ENCODE measurements at places on chromosomes 16 and 17.

DNA sequence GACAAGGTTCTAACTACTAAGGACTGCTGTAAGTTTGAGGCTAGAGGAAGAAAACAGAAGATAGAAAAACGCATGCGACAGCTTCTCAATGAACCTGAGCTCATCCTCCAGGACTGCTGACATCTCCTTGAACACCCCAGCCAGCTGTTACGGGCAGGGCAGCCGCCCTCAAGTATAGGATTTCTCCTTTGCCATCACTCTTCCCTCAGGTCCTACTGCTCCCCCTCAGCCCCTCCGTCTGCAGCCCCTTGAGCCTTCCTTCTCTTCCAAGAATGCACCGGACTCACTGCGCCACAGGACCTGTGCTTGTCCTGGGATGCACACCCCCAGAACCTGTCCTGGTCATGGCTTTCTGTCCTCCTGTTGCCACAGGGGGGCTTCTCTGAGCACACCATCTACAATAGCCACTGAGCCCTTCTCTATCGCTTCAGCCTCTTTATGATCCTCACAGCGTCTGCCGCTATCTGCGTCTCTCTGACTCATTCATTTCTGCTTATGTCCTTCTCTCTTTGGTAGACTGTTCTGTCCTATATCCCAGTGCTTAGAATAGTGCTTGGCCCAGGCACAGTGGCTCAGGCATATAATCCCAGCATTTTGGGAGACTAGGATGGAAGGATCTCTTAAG lies 15.7 kb upstream of the XYLT2 start:
- no peak for DNase-seq

DNA sequence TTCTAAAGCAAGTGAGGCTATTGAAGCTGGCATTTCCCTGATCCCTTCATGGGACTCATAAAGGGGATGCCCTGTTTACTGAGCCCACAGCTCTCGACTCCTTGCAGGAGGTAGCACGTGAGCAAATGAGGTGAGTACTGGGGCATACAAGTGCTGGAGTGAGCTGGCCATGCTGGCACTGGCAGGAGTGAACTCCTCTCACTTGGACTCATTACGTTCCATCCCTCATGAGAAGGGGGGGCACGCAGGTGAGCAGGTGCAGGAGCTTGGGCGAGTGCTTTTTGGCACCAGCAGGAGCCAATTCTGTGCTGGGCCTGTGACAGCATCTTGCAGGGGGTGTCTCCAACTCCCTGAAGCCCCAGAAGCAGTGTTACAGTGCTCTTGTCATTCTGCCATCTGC lies 337.1 kb upstream of the CA10 start:
- no peak for DNase-seq

- no peak for DNase-seq
These were observed 269.8 kb downstream of the C16orf95 start for GRCh38 chr16:87047221-87048037.

DNA sequence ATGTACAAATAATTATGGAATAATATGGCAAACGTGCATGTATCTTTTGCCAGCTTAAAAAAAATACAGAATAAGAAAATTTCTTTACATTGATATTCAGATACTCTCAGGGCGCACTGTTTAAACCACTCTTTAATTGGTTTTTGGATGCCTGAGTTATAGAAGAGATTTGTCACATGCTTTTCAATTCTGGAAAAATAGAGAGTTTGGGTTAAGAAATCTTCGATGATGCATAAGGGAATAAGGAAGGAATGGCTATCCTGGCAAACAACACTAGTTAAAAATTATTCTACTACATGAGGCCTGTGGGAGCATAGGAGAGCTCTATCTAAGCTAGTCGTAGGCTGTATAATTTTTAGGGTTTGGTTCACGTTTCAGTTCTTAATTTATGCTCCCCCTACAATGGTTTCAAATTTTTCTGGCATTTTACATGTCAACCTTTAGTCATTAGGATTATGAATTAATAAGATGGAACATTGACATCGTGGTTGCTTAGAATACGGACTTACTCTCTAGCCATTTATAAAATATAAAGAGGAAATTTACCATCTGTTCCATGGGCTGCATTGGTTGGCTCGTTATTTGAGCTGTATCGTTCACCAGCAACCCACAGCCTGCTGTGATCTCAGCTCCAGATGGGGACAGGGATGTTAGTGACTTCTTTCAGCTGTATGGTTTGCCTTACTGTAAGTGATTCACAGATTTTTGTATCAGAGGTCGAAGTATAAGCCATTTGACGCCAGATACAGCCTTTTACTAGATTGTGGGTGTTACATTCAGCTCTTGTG lies 15.9 kb downstream of the NARF start:
- DNase-seq: no peak

GRCh38 chr16:85998171-85998867 lies 99.4 kb downstream of the IRF8 start:
- no peak for DNase-seq

DNA sequence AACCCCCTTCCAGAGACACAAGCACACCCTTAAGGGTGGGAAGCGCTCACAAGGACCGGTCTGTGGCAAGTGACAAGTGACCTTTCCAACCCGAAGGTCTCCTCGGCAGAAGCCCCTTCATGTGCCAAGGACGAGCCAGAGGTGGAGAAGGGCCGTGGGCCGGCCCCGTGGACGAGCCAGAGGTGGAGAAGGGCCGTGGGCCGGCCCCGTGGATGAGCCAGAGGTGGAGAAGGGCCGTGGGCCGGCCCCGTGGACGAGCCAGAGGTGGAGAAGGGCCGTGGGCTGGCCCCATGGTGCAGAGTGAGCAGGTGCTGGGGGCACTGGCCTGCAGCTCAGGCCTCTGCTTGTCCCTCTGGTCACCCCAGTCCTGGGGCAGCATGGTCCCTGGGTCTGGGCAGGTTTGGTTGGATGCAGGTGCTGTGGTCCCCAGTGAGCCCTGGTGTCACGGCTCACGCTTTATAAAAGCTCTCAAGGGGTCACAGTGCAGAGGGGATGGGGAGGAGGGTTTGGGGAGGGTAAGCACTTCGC lies 45.6 kb downstream of the CBFA2T3 start:
- no peak for DNase-seq

DNA sequence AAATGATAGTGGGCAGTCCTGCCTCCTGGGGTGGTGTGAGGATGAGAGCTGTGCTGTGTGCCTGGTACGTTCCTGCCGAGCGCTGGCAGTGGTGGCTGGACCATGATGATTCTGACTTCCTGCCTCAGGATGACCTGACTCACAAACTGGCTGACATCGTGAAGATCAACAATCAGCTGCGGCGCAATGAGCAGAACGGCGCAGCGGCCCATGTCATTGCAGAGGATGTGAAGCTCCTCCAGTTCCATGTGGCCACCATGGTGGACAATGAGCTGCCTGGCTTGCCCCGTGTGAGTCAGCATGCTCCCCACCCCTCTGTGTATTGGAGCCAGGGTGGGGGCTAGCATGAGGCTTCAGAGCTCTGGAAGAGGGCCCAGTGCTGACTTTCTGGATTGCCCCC lies 13.1 kb downstream of the POLR2A start:
- DNase-seq: no peak

- no peak for DNase-seq
These were observed 8.0 kb upstream of the AKTIP start for GRCh38 chr16:53511084-53511402.

GRCh38 chr16:11407047-11407982 lies 62.1 kb downstream of the RMI2 start:
- peak; percentile 28 for DNase-seq

GRCh38 chr16:6804461-6804860 lies 528.2 kb upstream of the RBFOX1 start:
- DNase-seq: no peak

- no peak for DNase-seq
These were observed 63.1 kb upstream of the BCO1 start for GRCh38 chr16:81175325-81175891.

- no peak for DNase-seq
These were observed 18.7 kb upstream of the ANKRD40CL start for GRCh38 chr17:50785946-50786570.

GRCh38 chr17:70868149-70868548 lies 698.8 kb downstream of the KCNJ2 start:
- no peak for DNase-seq

GRCh38 chr17:20116683-20117309 lies 107.6 kb downstream of the SPECC1 start:
- peak; percentile 12 for DNase-seq

DNA sequence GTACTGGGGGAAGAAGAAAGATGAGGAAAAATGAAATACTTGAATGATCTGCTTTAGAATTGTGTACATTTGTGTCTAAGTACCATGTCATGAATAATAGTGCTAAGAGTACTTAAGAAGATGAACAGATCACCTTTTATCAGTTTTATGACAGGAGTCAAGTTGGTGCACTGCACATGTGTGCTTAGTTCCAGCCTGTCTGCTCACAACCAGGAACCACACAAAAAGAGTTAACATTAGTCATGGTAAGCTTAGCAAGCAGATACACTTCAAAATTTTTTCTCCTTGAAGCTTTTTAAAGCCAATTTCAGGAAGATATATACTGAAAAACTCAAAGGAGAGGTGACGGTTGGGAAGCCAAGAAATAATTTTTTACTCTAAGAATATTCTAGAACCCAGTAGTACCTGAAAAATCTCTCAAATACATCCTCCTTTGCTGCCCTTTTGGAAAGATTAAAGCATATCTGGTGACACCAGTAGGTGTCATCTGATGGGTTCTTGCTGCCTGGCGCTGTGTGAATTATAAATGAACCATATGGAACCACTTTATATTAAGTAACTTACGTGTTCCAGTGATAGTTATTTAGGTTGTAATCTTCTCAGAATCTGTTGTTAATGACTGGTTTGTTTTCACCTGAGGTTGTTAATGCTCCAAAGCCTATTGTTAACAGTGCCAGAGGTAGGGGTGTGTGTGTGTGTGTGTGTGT lies 93.4 kb downstream of the MSI2 start:
- no peak for DNase-seq

DNA sequence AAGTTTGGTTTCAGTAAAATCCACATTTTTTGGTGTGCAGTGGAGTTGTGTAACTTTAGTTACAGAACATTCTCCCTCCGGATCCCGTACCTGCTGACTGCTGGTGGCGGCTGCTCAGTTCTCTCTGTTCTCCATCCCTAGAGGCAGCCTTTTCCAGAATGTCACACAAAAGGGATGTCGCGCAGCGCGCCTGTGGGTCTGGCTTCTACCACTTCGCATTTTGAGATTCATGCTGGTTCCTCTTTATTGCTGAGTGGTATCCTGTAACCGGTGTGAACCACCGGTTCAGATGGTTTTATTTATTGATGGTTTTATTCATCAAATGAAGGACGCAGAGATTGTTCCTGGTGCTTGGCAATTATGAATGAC lies 981 bp upstream of the CEP131 start:
- no peak for DNase-seq

DNA sequence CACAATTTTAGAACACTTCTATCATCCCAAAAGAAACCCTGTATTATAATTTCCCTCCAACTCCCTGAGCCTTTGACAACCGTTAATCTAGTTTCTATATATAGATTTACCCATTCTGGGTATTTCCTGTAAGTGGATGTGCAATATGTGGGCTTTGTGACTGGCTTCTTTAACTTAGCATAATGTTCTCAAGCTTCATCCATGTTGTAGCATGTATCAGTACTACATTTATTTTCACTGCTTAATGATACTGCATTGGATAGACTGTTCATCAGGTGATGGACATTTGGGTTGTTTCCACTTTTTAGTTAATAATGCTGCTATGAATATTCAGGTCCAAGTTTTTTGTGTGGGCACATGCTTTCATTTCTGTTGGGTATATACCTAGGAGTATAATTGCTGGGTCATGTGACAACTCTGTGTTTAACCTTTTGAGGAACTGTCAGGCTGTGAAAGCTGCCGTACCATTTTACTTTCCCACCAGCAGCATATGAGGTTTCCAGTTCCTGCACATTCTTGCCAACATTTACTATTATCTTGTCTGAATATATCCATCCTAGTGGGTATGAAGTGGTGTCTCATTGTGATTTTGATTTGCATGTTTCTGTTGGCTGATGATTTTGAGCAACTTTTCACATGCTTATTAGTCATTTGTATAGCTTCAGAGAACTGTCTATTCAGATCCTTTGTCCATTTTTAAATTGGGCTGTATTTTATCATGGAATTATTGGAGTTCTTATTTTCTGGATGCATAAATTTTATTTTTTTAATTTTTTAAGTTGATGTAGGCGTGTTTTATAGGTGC lies 16.4 kb downstream of the REXO5 start:
- no peak for DNase-seq

DNA sequence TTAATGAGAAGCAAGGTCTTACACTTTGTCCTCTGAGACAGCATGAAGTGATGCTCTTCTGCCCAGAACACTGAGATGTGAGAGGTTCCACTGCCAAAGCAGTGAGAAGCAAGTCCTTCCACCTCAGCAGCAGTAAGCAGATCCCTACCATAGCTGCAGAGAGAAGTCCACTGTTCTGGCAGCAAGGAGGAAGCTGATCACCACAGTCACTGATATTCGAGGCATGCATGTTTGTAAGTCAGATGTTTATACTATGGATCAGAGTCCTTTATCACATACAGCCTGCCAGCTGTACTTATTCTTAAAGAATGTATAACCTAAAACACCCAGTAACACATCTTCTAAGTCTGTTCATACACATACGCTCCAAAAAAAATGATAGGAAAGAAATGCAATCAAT lies 18.2 kb upstream of the METTL2A start:
- no peak for DNase-seq
